ENCODE measurements at places on chromosomes 4 and X.

GRCh38 chr4:142091085-142091513, 454.7 kb downstream of the IL15 start:
- DNase-seq: no peak

DNA sequence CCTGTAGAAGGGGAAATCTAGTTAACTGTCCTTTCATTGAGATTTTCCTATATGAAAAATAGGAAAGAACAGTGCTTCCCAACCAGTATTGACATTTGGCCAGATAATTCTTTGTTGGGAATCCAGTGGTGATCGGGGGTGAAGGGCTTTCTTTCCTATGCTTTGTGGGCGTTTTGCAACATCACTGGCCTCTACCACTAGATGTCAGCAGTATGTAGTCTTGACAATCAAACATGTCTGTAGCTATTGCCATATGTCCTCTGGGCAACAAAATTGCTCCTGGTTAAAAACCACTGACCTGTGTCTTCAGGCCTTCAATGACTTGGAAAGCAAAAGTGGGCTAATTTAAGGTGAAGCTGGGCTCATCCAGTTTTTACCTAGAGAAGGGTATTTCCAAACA, 658.5 kb downstream of the DACH2 start:
- no peak for DNase-seq

DNA sequence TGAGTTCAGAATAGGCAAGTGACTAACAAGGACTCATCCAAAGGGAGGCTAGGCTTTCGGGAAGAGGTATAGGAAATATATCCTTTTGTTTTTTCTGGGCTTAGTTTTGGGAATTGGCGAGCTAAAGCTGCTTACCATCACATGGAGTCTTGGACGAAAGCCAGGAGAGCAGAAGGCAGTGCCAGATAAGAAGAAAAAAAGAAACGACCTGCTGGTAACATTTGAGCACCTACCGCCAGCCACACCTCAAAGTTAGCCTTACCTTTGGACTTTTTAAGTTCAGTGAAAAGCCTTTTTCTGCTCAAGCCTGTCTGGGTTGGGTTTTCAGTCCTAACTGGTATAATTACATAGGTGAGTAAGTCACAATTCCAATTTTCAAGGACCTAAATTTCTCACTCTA, 85.1 kb upstream of the LCORL start:
- DNase-seq: no peak

GRCh38 chrX:147342197-147342596, 527.7 kb upstream of the CXorf51A start:
- DNase-seq: no peak

GRCh38 chr4:163482190-163482589, 8.6 kb upstream of the TKTL2 start:
- no peak for DNase-seq

DNA sequence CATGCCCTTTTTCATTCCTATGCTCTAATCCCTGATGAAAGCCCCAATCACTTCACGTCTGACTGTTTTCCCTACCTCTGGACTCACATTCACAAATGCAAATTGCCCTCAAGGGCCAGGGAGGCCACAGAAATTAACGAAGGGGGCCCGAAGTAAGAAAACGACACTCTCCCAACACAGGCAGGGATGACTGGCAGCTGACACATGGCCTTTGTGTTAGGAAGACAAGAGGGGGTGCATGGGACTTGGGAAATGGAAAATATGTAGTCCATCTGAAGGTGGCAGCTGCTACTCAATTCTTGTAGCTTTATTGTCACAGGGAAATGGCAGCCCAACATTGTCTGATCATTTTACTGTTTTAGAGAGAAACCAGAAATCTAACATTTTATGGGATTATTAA, 12.3 kb upstream of the SPARCL1 start:
- DNase-seq: no peak

DNA sequence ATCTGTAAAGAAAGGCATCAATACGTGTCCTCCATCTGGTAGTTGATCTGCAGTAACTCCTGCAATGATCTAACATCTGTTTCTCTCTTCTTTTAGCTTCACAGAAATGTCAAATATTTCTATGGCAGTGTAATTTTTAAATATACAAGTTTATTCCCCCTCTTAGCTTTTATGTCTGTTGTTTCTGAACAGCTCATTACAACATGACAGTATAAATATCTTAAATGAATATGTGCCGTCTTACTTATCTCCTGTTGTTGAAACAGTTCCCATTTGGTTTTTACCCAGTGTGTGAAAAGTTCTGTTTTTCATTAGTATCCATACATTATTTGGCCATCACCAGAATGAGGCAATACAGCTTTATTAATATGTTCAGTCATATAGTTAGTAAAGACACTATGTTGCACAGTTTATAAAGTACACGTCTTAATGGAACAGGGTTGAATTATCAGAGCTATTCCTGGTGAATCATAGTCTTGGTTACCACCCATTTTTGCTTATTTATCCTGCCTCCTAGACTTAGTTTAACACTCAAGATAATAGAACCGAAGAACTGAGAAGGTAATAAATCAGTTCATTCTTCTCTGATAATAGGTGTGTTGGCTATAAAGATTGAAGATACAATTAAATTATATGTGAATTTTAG, 321.6 kb downstream of the TENM3 start:
- no peak for DNase-seq

GRCh38 chrX:44106864-44107263, 133.7 kb upstream of the NDP start:
- DNase-seq: no peak

DNA sequence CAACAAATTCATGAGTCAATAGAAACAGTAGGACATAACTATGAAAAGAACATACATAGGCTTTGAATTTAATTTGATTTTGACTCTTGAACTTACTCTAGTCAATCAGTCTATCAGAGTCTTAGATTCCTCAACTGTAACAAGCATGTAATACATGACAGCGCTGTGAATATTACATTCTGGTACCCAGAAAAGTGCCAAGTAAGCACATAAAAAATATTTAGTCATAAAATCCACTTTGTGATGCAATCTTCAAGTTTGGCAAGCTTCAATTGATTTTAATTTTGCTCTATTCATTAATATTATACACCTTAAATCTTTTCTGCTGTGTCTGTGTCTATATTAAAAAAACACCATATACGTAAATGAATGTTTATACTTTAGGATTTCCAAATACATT, 483.3 kb downstream of the PRR32 start:
- DNase-seq: no peak

DNA sequence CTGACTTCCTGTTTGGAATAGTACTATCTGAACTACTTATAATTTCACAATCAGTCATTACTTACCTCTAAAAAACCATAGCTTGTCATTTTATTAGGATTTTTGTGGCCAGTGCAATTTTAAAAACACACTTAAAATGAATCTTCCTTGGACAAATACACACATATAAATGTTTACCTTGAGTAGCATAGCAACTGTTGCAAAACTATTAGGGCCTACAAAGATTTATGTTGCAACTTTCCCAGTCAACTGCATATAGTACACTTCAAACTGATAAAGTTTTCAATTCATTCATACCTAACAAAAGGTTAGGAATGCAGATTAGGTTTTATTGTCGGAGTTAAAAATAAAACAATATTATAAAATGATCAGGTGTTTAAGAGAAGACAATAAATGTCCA, 193.0 kb downstream of the PDGFC start:
- DNase-seq: no peak

DNA sequence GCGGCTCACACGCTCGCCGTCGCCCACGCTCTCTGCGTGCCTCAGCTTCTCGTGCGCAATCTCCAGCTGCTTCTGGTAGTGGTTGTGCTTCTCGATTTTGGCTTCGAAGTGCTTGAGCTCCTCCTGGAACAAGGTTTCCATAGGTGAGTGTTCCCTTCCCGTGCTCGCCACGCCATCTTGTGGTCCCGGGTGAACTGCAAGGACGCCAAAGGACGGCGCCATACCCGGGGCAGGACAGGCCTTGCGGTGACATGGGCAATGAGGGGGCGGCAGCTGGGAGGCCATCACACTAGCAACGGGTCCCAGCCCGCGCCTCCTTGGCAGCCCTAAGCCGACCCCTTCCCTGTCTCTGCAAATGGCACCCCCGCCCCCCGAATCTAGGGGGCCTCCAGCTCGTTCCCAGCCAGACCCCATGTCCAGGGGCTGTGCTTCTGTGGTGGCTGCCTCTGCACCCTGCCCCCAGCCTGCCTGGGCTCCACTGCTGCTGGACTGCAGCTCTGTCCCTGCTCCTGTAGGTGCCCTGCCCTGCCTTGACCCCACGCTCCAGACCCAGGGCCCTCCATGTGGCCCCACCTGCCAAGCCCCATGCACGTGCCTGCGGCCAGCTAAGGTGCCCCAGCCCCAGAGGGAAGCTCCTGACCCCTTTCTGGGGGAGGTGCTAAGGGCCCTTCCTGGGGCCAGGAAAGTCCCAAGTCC, 17.3 kb downstream of the LRPAP1 start:
- DNase-seq: no peak

GRCh38 chrX:119190831-119191230, 45.3 kb upstream of the PGRMC1 start:
- DNase-seq: peak; percentile 59

GRCh38 chr4:47704693-47705325, 133.1 kb downstream of the CORIN start:
- no peak for DNase-seq

DNA sequence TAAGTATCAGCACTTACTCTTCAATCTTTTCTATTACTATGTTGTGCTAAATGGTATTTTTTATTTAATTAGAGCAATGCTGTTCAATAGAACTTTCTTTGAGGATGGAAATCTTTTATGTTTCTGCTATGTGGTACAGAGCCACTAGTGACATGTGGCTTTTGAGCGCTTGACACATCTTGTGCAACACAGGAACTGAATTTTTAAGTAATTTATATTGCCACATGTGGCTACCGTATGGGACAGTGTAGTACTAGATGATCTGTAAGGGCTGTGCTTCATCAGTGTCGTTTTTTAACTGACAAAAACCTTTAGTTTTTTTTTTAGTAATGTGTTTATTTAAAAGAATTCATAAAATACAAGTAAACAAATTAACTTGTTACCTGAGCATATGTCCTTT, 22.4 kb downstream of the HPRT1 start:
- DNase-seq: no peak

- DNase-seq: no peak
Measured at GRCh38 chr4:151407466-151408379, 1.3 kb upstream of the FHIP1A start.

GRCh38 chrX:48933757-48934156, 14.9 kb upstream of the PIM2 start:
- no peak for DNase-seq

DNA sequence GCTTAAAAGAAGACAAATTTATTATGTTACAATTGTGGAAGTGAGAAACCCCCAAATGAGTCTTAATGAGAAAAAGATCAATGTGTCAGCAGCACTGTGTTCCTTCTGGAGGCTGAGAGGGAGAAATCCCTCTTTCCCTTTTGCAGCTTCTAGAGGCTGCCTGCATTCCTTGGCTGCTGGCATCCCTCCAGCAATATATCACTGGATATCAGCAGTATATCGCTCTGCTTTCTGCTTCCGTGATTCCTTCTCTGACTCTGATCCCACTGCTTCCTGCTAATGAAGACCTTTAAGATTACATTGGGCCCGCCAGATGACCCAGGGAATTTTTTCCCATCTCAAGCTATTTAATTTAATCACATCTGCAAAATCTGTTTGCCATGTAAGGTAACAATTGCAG, 1008.0 kb downstream of the RAPGEF2 start:
- no peak for DNase-seq

- no peak for DNase-seq
Measured at GRCh38 chr4:113004655-113005054, 44.8 kb upstream of the ANK2 start.

DNA sequence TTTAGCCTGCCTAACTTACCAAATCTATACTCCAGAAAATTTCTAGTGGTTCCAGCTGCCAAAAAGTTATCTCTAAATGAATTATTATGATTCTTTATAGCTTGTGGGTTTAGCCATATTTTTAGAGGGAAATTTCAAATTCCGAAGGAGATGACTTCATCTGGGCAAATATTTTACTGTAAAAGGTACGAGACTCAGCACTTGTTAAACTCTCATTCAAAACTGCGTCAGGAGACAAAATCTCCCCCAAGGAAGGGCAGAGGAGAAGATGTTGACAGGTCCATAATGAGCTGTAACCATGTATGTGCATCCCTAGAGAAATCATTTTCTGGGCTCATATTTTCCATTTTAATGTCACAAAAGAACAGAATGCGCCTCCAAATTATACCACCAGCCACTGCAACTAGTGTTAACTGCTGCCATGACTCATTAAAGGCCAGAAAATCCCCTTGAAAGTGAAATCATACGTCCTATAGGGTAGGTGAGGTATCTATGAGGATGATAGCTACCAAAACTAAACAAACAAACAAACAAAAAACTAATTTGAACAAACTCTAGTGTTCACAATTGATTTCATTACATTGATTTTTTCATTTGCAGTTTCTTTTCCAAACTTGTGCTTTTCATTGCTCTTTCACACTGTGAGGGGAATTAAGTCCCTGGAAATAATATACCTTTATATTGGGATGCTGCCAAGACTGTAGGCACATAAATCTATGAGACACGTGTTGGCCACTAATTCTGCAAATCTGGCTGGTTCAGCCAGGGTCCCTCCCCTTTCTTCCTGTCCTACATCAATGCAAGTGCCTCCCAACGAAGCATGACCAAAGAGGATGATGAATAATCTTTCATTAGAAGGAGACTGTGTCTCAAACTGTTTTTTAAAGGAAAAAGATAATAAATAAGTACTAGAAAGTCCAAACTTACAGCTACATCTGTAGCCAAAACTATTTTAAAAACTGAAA, 85.8 kb downstream of the ARHGAP6 start:
- no peak for DNase-seq

- DNase-seq: peak; percentile 91
Measured at GRCh38 chrX:107676559-107677378, 48.5 kb downstream of the PRPS1 start.

DNA sequence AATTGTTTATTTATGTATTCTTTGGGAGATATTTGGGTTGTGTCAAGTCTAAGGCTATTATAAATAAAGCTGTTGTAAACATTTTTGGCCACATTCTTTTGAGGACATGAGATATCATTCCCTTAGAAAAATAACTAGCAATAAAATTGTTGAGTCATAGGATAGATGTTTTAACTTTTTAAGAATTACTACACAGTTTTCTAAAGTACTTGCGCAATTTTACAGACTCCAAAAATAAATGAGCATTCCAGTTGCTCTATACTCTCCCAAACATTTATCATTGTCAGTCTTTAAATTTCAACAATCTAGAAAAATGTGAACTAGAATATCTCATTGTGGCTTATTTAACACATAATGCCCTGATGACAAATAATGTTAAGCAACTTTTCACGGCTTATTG, 189.1 kb upstream of the ADGRL3 start:
- DNase-seq: no peak

- DNase-seq: no peak
Measured at GRCh38 chr4:71195924-71196323, 142.9 kb upstream of the SLC4A4 start.

- no peak for DNase-seq
Measured at GRCh38 chr4:23234018-23234417, 541.3 kb downstream of the GBA3 start.

Data from right atrium auricular region (tissue), 2 donors.